T1000 (cell line): ENCODE measurements at places on chromosomes 11 and 22.

GRCh38 chr11:126978911-126979310 is 21.7 kb downstream of the KIRREL3 start:
- DNase-seq, result no peak

- DNase-seq, result no peak
Observed at GRCh38 chr11:108947654-108948570, 283.0 kb downstream of the DDX10 start.

- no peak for DNase-seq
Observed at GRCh38 chr22:39241794-39242594, 2.8 kb downstream of the PDGFB start.

DNA sequence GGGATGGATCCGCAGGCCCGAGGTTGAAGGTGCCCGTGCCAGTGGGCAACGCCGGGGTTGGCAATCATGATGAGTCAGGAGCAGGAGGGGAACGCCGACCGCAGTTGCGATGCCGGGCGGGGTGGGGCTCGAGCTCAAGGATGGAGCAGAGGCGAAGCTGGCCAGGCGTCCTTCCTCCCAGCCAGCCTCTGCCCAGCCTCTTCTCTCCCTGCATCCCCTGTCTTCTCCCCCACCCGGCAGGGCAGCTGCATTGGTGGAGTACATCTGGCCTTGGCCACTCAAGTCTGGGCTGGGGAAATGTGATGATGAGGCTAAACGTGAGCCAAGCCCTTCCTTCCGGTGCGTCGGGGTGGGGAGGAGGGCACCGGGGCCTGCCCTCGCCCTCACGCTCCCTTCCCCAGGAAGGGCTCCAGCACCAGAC is 3.9 kb downstream of the IFITM10 start:
- DNase-seq, result no peak

- no peak for DNase-seq
Observed at GRCh38 chr11:79438631-79439409, 2.0 kb downstream of the TENM4 start.

GRCh38 chr11:69157156-69157821 is 1.6 kb downstream of the SMIM38 start:
- DNase-seq, result no peak

GRCh38 chr11:44814881-44815592 is 88.3 kb downstream of the TSPAN18 start:
- no peak for DNase-seq

- no peak for DNase-seq
Observed at GRCh38 chr22:35394011-35394312, 6.0 kb upstream of the MCM5 start.

DNA sequence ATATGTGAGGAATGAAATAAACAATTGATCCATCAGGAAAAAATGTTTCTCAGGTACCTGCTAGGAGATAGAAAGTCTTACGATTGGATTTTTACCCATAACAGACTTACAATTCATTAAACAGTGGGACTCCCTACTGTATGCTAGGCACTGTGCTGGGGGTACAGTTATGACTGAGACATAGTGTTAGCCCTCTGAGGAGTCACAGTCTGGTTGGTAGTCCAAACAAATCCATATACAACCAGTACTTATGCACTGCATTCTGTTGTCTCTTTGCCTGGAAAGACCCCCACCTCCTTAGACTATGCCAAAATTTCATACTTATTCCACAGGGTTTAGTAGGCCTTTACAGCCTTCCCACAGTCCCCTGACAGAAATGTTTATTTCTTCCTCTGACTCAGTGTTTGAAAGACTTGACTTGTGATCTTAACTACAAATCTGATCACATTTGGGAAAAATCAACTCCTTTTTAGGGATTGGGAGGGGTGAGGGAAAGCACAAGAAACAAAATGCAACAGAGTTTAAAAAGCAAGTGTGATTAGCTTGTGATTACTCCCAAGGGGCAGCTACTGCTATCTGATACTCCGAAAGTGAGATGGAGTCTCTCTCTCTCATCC is 69.4 kb upstream of the HORMAD2 start:
- DNase-seq, result no peak

- no peak for DNase-seq
Observed at GRCh38 chr11:33912405-33913361, 20.8 kb upstream of the LMO2 start.

DNA sequence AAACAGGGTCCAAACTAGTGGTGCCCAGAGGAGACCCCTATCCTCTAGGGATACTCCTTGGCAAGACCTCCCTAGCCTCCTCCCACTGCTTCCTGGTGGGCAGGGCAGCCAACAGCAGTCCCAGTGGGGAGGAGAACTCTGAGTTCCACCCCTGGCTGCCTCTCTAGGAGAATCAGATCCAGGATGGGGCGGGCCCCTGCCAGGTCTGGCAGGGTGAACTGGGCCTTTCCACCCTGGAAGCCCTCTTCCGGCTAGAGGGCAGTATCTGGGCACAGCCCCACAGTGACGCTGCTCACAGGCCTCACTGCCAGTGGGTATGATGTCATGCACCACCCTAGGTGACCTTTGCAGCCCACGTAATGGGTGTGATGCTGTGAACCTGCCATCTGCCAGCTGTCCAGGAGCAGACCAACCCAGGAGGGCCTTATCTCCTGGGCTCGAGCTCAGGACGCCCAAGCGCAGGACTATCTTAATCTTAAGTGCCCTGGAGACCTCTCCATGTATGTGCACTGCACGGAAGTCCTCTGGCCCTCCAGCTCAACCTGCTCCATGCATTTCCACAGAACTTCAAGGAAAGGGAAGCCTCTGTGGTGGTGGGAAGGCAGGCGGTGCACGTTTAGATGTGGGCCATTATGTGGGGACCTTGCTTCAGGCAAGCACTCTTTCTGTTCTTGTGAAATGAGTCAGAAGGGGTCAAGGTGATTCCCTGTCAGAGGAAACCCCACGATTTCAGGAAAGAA is 31.8 kb upstream of the FCHSD2 start:
- DNase-seq, result no peak

DNA sequence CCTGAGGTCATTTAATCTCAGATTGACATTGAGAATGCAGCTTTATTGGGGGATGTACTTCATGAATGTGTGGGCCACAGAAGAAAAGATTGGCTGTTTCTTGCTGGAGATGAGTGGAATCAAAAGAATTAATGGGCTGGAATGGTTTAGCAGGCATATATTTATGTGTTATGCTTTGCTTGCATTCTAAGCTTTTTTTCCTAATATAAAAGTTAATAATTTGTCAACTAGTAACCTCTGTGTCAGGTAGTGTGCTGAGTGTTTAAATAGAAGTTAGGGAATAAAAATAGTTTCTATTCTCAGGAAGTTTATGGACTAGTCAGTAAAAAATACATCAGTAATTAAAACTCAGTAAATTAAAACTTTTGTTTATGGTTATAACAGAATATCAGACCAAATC is 67.4 kb upstream of the PRODH start:
- no peak for DNase-seq

DNA sequence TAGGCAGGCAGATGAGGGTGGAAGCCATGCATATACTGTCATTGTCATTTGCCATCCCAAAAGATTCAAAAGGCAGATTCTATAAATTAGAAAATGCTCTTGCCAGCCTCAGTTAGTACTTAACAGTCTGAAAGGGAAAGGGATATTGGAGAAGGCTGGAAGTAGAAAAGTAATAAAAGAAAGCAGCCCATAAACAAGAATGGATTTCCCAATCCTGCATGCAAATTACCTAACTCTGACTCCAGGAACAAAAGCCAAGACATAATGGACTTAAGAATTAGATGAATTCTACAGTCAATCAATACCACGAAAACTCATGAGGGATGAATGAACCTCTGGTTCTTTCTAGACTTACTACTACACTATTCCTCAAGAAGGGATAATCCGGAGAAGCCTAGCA is 5.9 kb downstream of the PAK1 start:
- DNase-seq, result no peak

GRCh38 chr11:18865951-18866350 is 73.3 kb downstream of the MRGPRX1 start:
- no peak for DNase-seq

DNA sequence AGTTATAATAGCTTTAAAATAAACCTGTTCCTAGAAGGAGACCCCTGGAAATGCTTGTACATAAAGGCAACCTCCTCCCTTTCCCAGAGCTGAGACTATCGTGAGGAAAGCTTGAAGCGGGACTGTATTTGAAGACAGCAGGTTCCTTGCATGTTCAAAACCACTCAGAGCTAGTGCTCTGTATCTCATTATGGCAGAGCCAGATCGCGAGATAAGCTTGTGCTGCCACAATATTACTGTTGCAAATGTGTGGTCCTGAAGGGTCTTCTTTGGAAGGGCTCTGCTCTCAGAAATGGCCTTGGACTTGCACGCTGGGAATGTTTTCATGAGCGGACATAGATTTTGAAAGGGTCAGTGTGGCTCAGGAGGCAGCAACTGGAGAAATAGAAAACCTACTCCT is 168.2 kb downstream of the KIRREL3 start:
- no peak for DNase-seq

DNA sequence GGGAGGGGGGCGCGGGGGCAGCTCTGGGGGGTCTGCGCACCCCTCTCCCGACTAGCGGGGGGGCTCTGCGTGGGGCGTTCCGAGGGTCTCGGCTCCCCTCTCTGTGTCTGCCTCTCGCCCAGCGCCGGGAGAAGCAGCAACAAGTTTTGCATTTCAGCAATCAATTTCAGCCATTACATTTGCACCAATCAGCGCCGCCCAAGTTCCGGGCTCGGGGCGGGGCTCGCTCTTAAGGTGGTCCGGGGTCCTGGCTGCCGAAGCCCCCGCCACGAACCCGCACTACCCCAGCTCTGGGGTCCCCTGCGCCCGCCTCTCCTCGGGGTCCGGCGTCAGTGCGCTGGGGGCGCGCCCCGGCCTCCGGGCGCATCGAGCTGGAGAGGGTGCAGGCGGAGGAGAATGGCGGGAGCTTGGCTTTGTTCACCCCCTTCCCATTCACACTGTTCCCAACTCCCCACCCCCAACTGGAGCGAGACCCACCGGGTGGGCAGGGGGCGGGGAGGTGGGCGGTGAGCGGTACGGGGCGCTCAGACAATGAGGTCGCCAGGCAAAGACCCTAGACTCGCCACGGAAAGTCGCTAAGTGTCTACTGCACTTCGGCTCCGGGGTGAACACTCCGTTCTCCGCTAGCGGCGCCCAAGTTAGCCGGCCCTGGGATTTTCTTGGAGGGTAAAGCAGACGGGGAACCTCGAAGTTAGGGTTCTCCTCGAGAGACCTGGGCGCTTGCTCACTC is at the start of gene MN1:
TSS of gene MN1 (minus strand) at position 141 of the 730 bp plus-strand sequence. CDS start 1,213 bp downstream, outside the sequence.
- no peak for DNase-seq

GRCh38 chr11:134725716-134726639 is 313.9 kb upstream of the B3GAT1 start:
- DNase-seq, result no peak

- no peak for DNase-seq
Observed at GRCh38 chr11:62353841-62354240, 16.6 kb downstream of the ASRGL1 start.

GRCh38 chr11:74338963-74339362 is 27.5 kb upstream of the P4HA3 start:
- no peak for DNase-seq

- no peak for DNase-seq
Observed at GRCh38 chr11:21411597-21411996, 742.2 kb downstream of the NELL1 start.

DNA sequence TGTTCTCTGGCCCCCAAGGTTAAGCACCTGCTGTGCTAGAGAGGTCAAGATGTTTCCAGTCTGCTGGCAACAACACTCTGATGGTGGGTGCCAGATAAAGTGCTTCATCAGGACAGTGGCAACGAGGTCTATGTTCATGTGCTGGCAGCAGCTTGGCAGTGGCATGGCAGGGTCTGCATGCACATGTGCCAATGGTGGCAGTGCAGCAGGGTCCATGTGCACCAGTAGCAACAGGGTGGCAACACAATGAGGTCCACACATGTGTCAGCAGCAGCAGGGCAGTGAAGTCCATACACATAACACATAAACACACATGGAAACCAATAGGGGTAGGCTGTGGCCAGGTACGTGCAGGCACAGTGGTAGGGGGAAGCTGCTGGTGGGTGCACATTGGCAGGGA is 48.4 kb upstream of the FAR1 start:
- DNase-seq, result no peak

DNA sequence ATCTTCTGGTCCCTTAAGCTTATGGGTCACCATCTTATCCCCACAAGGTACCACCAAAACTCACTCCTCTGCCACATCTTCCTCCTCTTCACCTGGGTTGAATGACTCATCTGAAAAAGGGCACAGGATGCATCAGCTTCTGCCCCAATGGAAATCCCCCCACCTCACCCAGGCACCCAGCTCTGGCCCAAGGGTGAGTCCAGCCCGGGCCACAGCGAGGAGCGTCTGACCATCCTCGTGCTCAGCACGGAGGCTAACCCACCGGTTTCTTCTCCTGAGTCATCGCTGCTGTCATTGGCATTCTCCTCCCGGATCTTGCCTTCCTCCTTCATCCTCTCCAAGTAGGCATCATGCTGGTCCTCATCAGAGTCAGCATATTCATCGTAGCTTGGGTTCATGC is 5.3 kb upstream of the TNKS1BP1 start:
- no peak for DNase-seq

- no peak for DNase-seq
Observed at GRCh38 chr11:95138448-95138847, 48.8 kb downstream of the ENDOD1 start.

DNA sequence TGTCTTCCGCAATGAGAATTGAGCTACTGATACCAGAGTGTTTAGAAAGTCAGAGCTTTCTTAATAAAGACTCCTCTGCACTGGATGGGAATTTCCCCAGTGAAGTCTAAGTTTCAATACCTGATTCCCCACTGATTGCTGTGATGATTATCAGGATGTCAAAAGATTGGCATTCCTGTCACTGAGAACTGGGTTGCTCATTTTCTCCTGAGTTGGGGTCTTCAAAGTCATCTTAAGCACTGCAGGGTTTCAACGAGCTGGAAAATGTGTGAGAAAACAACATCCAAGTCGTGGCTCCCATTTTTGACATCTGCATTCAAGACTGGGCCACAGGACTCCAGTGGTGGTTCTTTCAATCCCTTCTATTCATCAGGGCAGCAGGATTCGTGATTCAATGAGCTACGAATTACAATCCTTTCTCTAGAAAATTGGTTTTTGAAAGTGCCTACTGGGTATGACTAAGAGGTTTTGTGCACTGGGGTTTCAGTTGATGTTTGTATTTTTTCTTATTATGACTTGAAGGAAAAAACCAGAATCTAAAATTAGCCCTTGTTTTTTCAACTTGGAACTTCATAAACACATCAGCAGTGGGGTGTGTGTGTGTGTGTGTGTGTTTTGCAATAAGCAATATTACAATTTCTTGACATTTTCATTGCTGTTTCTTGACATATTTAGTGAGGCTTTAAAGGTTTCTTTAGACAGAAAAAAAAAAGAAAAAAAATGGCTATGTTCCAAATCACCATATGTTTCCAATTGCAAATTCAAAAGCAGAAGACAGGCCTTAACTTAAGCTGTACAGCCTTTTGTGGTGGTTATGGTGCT is 233.0 kb downstream of the FAM76B start:
- no peak for DNase-seq

- no peak for DNase-seq
Observed at GRCh38 chr22:36336246-36337182, 51.3 kb downstream of the MYH9 start.

- no peak for DNase-seq
Observed at GRCh38 chr11:113519989-113520613, 44.9 kb upstream of the DRD2 start.

GRCh38 chr11:61881397-61881796 is 9.9 kb downstream of the FADS3 start:
- DNase-seq, result no peak
